ENCODE measurements at places on chromosomes 3 and 15.
A peak's percentile ranks its signal among the peaks of the same experiment; 100 is the strongest.

- no peak for DNase-seq
Measured at GRCh38 chr3:134857776-134858362, 62.8 kb downstream of the EPHB1 start.

DNA sequence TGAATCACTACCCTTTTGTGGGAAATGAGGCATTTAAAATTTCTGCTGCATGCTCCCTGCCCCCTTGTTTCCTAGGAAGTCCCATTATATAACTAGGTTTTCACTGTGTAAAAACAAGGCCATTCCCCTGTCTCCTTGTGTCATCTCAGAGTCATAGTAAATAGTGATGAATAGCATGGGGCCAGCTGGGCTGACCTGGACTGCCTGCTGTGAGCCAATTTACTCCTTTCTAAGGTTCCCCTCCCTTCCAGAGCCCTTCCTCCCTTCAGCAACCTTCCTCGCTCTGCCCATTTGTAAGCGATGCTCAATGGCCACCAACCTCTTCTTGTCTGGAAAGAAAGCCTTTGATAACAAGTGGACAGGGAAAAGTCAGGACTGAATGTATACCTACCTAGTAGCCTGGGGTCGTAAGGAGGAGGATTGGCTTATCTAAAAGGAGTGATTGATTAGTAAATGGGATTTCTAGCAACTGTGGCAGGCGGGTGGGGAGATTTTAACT is 11.7 kb downstream of the ITGA11 start:
- no peak for DNase-seq

DNA sequence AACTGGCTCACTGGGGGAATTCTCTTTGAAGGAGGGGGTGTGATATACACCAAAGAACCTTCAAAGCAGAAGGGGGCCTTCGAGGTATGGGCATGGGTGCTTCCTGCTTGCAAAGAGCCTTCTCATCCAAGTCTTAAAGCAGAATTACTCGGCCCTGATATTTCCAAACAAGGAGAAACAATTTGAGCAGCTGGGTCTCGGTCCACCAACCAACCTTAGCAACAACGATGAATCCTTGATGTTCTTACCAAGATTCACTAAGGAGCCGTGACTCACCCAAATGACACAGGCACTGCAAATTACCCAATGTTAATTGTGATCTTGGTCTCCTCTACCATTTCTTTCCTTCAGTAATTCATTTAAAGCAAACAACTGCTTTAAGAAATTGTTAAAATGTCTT is 7.7 kb downstream of the HOMER2 start:
- DNase-seq, result peak; percentile 67

- no peak for DNase-seq
Measured at GRCh38 chr3:142216321-142216720, 9.1 kb downstream of the GK5 start.

DNA sequence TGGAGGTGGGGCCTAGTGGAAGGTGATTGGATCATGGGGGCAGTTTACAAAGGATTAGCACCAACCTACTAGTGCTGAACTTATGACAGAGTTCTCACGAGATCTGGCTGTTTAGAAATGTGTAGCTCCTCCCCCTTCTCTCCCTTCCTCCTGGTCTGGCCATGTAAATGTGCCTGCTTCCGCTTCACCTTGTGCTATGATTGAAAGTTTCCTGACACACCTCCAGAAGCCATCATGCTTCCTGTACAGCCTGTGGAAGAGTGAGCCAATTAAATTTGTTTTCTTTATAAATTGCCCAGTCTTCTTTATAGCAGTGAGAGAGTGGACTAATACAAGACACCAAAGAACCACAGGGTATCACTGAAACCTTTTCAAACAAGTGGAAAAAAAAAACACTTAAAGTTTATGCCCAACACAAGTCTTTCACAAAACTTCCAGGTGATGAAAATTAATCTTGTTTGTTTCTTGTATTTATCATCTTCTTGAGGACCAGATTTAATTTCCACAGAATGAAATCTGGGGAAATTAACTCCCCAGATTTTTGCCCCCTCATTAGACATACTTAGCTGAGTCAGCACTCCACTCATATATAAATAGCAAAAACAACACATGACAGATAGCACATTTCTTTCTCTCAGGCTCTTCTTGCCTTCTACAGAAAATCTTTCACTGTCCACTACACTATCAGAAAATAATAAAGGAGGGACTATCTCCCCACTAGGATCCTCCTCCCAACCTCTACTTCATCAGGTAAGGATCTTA is 847.2 kb downstream of the TUSC7 start:
- no peak for DNase-seq

GRCh38 chr15:51799282-51800252 is 29.9 kb upstream of the TMOD3 start:
- no peak for DNase-seq

- peak; percentile 32 for DNase-seq
Measured at GRCh38 chr3:21839592-21839991, 88.6 kb upstream of the ZNF385D start.

GRCh38 chr15:69612112-69612511 is 159.5 kb downstream of the RPLP1 start:
- DNase-seq, result no peak

DNA sequence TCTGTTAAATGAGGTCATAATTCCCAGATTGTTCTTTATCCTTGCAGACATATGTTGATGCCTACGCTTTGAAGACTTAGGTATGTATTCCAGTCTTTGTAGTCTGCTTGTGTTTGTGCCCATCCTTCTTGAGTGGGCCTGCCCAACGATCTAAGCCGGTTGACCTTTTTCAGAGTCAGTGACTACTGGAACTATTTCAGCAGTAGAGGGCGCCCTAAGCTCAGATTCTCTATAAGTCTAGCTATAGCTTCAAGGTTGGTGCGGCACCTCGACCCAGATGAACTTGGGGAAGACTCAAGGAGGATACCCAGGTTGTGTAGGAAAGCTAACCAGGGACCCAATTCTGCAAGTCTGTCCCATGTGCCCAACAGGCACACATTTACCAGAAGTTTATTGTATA is 228.8 kb upstream of the PPP2R3A start:
- peak; percentile 66 for DNase-seq

GRCh38 chr3:87320756-87321626 is 44.6 kb upstream of the POU1F1 start:
- DNase-seq, result no peak

DNA sequence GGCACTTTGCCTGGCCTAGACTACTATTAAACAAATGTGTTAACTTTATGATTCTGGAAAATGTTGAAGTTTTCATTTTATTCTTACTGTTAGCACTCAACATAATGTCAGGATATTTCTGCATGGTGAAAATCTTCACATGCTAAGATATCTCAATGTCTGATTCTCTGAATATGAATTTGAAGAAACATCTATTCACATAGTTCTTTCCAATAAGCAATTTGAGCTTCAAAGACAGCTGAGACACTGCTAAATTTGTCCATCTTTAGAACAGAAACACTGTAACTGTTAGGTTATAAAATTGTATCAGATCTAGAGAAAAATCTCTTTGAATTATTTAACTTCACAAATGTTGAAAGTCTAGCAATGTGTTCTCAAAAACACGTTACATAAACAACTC is 970.2 kb downstream of the PLOD2 start:
- no peak for DNase-seq
